ENCODE measurements at places on chromosomes 5 and 9.

DNA sequence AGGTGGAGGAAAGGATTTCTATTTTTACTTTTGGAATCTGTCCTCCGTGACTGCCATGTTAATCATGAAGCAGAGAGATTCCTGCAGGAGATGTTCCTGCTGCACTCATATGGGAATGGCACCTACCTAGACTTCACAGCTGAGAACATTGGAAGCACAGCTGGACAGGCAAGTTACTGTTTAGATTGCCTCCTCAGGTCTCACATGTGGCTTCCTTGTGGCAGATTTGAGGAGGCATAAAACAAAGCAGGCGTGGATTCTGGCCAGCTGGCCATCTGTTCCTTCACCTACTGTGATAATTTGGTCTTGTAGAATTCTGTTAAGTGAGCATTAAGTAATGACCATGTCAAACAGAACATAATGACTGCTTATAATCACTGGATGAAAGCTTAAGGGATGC, 193.4 kb downstream of the EDIL3 start:
- no peak for DNase-seq

DNA sequence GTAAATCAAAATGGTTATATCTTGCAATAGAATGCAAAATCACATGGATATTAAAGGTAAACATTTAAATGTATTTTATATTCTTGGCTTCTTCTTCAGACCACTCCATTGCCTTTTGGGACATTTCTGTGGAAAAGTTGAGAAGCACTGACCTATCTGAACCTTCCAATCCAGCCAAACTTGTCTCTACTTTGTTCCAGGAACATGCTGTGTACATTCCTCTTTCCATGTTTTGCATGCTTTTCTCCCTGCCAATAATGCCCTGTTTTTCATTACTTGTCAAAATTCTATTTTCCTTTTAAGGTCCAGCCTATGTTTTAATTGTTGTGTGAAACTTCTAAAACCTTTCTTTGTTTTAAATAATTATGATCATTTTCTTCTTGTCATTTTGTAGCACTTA, 28.3 kb downstream of the JAK2 start:
- no peak for DNase-seq

GRCh38 chr5:123164054-123164453, 75.0 kb downstream of the PRDM6 start:
- DNase-seq: no peak

- DNase-seq: no peak
Measured at GRCh38 chr9:122110100-122110833, 17.2 kb upstream of the TTLL11 start.

DNA sequence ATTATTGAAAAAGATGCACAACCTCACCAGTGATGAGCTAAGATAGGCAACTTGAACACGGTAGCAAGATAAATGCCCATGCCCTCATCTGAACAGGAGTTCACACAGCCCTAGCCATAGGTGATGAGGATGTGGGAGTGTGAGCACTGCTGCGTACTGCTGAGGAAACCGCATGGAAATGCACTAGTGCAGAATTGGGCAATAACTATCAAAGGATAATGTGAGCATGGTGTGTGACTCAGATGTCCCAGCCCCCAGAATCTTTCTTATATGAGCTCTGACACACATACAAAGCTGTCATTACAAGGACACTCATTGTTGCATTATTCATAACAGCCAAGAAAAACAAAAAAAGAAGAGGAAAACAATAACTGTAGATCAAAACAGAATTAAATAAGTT, 521.2 kb downstream of the IRX1 start:
- peak; percentile 4 for DNase-seq

GRCh38 chr9:13002740-13003139, 227.9 kb downstream of the LURAP1L start:
- DNase-seq: no peak

DNA sequence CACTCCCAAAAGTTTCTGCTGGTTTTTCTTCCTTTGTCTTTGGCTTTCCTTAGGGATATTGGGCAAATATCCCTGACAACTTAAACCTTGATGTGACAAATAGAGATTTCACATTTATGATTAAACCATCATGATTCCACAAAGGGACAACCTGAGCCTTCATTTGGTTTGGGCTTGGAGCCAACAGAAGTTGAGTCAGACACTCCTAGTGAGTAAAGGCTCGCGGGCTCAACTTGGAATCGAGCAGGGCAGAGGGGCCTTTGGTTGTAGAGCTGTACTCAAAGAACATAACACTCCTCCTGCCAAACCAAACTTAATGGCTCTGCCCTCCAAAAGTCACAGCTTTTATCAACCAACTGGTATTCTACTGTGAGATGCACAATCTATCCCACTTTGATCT, 290.2 kb upstream of the MAP3K1 start:
- DNase-seq: peak; percentile 34

DNA sequence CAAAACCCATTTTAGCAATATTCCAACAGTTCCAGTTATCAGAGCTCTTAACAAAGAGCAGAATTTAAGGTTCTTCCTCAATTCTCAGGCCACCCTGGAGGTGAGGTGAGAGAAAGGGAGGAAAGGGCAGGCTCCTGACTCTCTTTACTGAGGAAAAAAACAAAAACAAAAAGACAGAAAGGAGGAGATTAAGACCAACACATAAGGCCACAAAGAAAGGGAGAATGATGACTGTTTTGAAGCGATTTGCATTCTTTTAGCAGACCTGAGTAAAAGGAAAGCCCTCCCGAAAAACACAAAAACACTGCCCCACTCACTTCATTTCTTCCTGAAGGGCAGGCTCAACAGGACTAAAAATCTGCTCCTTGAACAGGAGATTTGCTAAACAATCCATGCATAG, 300.5 kb downstream of the ARL15 start:
- no peak for DNase-seq

GRCh38 chr5:94891972-94892371, 273.5 kb downstream of the SLF1 start:
- DNase-seq: no peak

- no peak for DNase-seq
Measured at GRCh38 chr5:118111956-118112355, 876.4 kb downstream of the DTWD2 start.

- DNase-seq: peak; percentile 86
Measured at GRCh38 chr5:120457839-120458507, 6.1 kb upstream of the PRR16 start.

GRCh38 chr9:33351547-33351946, 50.8 kb downstream of the AQP7 start:
- DNase-seq: no peak

All from RKO (cell line).